ENCODE measurements at places on chromosomes 16 and 17.

DNA sequence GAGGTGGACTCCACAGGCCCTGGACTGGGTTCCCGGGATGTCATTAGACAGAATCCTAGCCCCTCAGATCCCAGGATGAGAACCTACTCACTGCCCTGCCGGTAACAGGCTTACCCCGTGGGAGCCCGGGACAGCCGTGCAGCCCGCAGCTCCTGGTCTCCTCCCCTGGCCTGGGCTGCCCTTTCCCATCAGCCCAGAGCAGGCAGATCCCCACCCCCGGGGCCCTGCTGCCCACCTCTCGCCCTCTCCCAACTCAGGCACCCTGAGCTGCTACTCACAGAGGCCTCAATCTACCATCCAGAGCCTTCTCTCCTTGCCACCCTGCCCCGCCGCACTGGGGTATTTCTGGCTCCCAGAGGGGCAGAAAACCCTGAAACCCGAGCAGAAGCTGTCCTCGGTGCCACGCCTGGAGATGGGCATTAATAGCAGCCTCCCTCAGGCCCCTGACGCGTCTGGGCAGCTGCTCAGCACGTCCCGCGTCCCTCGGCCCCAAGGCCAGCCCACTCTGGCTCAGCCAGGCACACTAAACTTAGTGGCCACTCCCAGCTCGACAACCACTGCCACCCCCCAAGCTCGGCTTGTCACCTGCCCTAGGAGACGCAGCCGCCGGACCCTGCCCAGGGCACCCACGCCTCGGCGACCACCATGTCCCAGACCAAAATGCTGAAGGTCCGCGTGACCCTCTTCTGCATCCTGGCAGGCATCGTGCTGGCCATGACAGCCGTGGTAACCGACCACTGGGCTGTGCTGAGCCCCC is at the start of gene CACNG1:
Gene CACNG1 (plus strand): TSS at position 539 of the 757 bp plus-strand sequence. CDS start 107 bp downstream, at position 646.
- peaks cover 3% of the 10 kb centered on the region for H3K4me1 ChIP-seq
- no peak within 1 kb of the TSS for H3K4me3 ChIP-seq
- H3K27ac ChIP-seq = no peak within 1 kb of the TSS
- H3K27me3 ChIP-seq = no peaks in the 10 kb centered on the region
- DNase-seq = no peak
- no peaks in the 10 kb centered on the region for H3K36me3 ChIP-seq

DNA sequence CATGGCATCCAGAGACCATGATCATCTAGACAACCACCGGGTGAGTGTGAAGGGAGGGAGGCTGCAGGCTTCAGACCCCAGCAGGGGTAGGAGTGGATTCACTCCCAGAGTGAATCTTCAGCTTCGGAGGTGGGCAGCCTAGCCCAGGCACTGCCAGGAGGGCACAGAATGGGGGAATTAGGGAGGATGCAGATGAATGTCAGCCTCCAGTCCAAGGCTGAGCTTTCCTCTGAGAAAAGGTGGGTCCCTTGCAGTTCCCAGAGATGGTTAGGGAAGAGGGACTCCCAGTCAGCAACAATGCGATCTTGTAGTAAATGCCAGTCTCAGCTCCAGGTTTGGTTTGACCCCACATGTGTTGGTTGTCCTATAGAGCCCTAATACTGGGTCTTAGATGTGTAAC is 36.7 kb upstream of the POLR3E start:
- no peak overlapping the region for H3K27ac ChIP-seq
- H3K36me3 ChIP-seq = peaks cover 10% of the 10 kb centered on the region
- no peaks in the 10 kb centered on the region for H3K27me3 ChIP-seq
- DNase-seq = no peak
- peaks cover 4% of the 10 kb centered on the region for H3K4me1 ChIP-seq
- no peak overlapping the region for H3K4me3 ChIP-seq

GRCh38 chr17:43430936-43431713 is 32.3 kb downstream of the ARL4D start:
- H3K4me3 ChIP-seq = no peak overlapping the region
- H3K36me3 ChIP-seq = no peaks in the 10 kb centered on the region
- H3K27me3 ChIP-seq = peaks cover 37% of the 10 kb centered on the region
- no peak overlapping the region for H3K27ac ChIP-seq

DNA sequence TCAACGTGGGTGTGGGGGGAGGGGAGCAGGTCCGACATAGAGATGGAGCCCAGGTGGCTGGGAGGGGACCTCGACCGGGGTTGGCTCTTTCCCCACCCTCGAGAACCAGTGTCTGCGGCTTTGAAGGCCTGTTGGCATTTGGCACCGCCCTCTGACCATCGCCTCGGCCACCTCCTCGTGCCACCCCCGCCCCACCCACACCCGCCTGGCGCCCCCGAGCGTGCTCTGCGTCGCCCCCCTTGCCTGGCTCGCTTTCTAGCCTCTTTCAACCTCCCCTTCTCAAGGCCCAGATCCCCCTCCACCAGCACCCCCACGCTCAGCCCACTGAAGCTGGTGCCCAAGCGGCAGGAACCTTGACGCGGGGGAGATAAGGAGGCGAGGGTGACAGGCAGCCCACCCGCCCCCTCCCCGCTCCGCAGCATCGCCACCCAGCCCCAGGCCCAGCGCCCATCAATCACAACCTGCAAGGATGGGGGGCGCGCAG is 619 bp downstream of the CACNB1 start:
- no peaks in the 10 kb centered on the region for H3K27me3 ChIP-seq
- H3K36me3 ChIP-seq = peaks cover 45% of the 10 kb centered on the region
- peak overlapping the region; percentile 93 for H3K4me3 ChIP-seq
- no peak for DNase-seq

GRCh38 chr17:68255731-68256538 is 8.1 kb downstream of the AMZ2 start:
- peak overlapping the region; percentile 97 for H3K27ac ChIP-seq
- DNase-seq = no peak
- H3K4me1 ChIP-seq = peaks cover 58% of the 10 kb centered on the region
- peaks cover 47% of the 10 kb centered on the region for H3K36me3 ChIP-seq
- no peaks in the 10 kb centered on the region for H3K27me3 ChIP-seq
- H3K4me3 ChIP-seq = peak overlapping the region; percentile 70

DNA sequence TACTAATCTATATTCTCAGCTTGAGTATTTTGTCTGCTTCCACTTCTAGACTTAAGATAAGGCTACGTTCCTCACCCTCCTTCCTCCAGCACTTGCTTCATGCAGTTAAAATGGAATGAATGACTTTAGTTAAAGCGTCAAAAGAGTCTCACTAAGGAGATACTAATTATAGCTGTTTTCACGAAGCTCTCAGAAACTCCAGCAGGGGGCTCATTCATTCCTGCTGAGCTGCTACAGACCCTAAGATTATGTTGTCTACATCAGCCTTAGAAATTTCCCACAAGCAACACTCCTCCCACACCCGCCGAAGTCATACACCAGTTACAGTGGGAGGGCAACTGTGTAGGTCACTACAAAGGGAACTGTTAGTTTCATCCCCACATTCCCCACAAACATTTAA is 57.0 kb upstream of the KIFC3 start:
- no peaks in the 10 kb centered on the region for H3K4me1 ChIP-seq
- no peaks in the 10 kb centered on the region for H3K36me3 ChIP-seq
- no peak overlapping the region for H3K4me3 ChIP-seq
- no peak for DNase-seq
- H3K27me3 ChIP-seq = peaks cover 24% of the 10 kb centered on the region
- no peak overlapping the region for H3K27ac ChIP-seq

DNA sequence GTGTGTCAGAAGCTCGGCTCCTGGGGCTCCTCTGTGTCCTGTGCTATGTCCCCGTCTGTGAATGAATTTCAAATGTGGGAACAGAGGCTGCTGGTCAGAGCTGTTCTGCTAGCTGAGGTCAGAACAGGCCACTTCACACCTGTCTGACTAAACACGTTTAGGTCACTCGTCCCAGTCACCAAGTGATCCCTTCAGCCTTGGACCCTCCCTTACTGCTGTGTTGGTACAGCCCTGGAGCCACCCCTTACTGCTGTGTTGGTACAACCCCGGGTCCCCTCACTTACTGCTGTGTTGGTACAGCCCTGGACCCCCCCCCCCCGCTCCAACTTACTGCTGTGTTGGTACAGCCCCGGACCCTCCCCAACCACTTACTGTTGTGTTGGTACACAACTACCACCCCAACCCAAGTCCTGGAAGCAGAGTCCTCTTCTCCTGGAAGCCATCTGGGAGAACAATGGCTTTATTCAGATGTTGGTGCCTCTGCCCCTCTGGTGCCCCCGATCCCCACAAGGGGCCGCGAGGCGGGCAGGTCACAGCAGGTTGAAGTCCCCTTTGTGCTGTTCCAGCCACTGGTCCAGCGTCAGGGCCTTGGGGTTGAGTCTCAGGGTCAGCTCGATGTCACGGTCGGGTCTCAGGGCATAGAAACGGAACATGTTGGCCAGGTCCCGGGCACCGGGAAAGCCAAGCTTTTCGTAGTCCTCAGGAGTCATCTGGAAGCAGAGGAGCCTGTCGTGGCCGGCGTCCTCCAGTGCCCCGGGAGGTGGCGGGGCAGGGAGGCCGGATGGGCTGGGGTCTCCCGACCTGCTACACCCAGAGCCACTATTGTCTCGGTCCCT is 13.0 kb downstream of the NMRAL1 start:
- H3K4me3 ChIP-seq = no peak overlapping the region

- no peak overlapping the region for H3K27ac ChIP-seq
- peaks cover 13% of the 10 kb centered on the region for H3K27me3 ChIP-seq
- DNase-seq = no peak
- H3K36me3 ChIP-seq = no peaks in the 10 kb centered on the region
- H3K4me1 ChIP-seq = no peaks in the 10 kb centered on the region
Observed at GRCh38 chr16:83472776-83473501, 334.8 kb upstream of the HSBP1 start.

DNA sequence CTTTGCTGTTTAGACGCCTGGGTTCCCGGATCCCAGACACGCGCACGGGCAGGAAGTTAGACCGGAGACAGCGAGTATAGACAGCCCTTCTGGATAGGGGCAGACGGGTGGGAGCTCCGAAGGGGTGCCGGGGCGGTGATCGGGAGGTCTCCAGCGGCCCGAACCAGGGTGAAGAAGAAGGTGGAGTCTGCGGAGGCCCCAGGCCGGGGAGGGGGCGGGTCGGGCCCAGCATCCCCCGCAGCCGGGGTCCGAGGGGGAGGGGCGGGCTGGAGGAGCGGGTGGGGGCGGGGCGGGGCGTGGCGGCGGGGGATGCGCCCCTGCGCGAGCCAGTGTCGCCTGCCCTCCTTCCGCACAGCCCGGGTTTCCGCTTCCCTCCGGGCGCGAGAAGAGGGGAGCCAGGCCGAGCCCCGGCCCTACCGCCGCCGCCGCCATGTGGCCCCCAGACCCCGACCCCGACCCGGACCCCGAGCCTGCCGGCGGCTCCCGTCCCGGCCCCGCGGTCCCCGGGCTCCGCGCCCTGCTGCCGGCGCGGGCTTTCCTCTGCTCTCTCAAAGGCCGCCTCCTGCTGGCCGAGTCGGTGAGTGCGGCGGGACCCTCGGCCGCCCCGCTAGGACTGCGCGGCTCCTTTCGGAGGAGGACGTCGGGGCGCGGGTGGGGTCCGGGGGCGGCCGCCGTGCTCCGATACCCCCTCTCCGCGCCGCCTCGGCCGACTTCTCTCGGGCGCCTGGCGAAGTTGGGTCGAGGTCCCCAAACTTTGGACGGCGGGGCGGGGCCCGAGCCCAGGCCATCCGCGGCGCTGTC is at the start of gene CMTM3:
Gene CMTM3 (plus strand): TSS at position 329 of the 801 bp plus-strand sequence. CDS start 102 bp downstream, at position 431.
- H3K36me3 ChIP-seq = peaks cover 29% of the 10 kb centered on the region
- peak within 1 kb of the TSS; percentile 88 for H3K4me3 ChIP-seq

DNA sequence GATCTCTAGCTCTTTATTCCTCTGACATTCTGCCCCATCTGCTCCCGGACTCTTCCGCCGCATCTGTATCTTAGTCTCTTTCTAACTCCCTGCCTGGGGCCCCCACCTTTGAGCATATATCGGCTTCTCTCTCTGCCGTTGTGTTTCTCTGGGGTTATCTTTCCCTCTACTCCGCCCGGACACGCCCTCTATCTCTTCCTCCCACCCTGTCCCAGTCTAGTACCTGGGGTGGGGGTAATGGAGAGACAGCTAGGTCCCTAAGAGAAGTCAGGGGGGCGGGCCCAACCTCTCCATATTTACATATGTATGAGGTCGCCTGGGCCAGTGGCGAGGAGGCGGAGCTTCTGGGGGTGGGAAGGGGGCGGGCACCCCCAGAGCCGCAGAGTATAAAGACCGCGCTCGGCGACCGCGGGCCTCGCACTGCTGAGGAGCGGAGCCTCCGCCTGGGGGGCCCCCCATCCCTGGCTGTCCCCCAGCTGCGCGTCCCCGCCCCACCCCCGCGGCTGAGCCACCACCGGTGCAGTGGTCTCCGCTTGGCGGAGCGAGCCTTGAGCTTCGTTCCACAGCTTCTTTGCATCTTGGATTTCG is at the start of gene ATP1B2:
Gene ATP1B2 (plus strand): TSS at position 418 of the 588 bp plus-strand sequence. CDS start 593 bp downstream, outside the sequence.
- H3K27ac ChIP-seq = peak within 1 kb of the TSS; percentile 14
- peaks cover 75% of the 10 kb centered on the region for H3K27me3 ChIP-seq
- peaks cover 14% of the 10 kb centered on the region for H3K4me1 ChIP-seq
- H3K4me3 ChIP-seq = peak within 1 kb of the TSS; percentile 79
- peak; percentile 64 for DNase-seq
- H3K36me3 ChIP-seq = peaks cover 2% of the 10 kb centered on the region

- H3K27me3 ChIP-seq = peaks cover 24% of the 10 kb centered on the region
- no peak for DNase-seq
- H3K36me3 ChIP-seq = peaks cover 2% of the 10 kb centered on the region
Observed at GRCh38 chr16:23369416-23369815, 67.3 kb downstream of the SCNN1B start.

GRCh38 chr17:14320734-14321475 is 20.0 kb downstream of the HS3ST3B1 start:
- H3K4me3 ChIP-seq = no peak overlapping the region
- H3K27ac ChIP-seq = peak overlapping the region; percentile 31

All from effector memory CD8-positive, alpha-beta T cell (primary cell).